HepG2 (cell line): ENCODE measurements at places on chromosomes 2 and 18.

- no peak for DNase-seq
These were observed 26.2 kb downstream of the CFAP53 start for GRCh38 chr18:50240080-50240563.

DNA sequence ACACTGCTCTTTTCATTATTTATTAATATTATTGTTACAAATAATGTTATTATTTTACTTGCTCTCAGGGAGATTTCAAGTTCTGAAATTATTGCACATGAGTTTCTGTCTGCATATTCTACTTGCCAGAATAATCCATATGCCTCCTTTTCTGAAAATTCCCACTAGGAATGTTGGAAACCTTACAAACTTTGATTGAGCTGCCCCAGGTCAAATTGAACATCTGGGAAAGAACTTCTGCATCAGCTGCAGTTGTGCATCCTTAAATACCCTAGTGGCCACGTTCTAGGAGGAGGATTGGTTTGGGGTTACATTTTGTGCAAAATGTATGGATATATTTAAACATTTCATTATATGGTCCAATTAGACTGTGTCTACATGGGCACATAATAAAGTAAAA lies 1302.7 kb upstream of the PIK3C3 start:
- no peak for DNase-seq

- no peak for DNase-seq
These were observed 313.2 kb upstream of the ETAA1 start for GRCh38 chr2:67083951-67084350.

GRCh38 chr2:144705328-144706245 lies 185.7 kb upstream of the ZEB2 start:
- no peak for DNase-seq

GRCh38 chr2:15378148-15378908 lies 182.8 kb downstream of the NBAS start:
- DNase-seq, result no peak
